ENCODE measurements at places on chromosomes 1 and 21. TPM values are rescaled to one million over a fixed set of nuclear protein-coding genes. Genes with fewer than 3 reads are reported as not detected.

DNA sequence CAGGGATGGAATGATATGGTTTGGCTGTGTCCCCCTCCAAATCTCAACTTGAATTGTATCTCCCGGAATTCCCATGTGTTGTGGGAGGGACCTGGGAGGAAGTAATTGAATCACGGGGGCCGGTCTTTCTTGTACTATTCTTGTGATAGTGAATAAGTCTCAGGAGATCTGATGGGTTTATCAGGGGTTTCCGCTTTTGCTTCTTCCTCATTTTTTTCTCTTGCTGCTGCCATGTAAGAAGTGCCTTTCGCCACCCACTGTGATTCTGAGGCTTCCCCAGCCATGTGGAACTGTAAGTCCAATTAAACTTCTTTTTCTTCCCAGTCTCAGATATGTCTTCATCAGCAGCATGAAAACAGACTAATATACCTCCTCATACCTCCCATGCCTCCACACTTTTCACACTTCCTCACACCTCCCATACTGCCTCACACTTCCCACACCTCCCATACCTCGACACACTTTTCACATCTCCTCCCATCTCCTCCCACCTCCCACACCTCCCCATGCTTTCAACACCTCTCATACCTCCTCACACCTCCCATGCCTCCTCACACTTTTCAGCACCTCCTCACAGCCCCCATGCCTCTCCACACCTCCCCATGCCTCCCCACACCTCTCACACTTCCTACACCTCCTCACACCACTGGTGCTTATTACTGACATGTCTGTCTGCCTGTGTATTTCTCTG lies 21.3 kb downstream of the GPR137B start:
- no peak for DNase-seq

DNA sequence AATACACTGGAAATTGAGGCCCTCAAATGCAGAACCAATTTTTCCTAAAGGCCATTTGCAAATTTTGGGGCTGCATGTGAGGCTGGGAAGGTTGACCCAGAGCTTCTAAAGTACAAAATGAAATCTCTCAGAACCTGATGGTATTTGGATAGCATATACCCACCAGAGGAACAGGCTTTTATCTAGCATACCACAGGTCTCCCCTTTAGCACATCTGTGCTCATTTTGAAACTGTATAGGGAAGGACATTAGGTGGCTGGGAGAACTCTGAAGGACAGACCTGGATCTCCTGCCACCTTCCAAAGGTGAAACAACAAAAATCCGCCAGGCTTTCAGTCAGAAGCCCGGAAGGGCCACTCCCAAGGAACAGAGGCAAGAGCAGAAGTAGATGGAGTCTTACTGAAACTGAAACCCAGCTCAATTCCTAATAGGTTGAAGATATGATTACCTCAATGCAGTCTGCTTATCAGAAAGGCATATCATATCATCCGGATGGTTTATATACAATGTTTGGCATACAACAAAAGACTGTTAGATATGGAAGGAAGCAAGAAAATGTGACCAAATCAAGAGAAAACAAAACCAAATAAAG lies 11.6 kb downstream of the CD55 start:
- DNase-seq: no peak

GRCh38 chr1:80645621-80646020 lies 1155.1 kb upstream of the ADGRL2 start:
- no peak for DNase-seq

DNA sequence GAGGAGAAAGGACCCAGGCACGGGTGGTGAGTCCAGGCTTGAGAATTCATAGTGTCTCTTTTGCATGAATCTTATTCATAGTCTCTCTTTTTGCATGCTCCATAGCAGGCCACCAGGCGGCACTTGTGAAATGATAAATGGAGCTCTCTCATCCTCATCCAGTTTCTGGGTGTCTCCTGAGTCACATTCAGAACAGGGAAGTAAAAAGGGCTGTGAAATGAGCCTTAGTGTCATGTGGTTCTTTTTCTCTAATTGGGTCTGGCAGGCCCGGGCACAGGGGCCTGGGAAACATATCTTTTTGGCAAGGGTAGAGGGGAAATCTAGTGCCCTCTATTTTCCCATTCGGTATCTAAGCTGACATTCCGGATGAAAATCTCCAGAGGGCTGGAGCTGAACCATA lies 19.1 kb upstream of the NCF2 start:
- DNase-seq: no peak

DNA sequence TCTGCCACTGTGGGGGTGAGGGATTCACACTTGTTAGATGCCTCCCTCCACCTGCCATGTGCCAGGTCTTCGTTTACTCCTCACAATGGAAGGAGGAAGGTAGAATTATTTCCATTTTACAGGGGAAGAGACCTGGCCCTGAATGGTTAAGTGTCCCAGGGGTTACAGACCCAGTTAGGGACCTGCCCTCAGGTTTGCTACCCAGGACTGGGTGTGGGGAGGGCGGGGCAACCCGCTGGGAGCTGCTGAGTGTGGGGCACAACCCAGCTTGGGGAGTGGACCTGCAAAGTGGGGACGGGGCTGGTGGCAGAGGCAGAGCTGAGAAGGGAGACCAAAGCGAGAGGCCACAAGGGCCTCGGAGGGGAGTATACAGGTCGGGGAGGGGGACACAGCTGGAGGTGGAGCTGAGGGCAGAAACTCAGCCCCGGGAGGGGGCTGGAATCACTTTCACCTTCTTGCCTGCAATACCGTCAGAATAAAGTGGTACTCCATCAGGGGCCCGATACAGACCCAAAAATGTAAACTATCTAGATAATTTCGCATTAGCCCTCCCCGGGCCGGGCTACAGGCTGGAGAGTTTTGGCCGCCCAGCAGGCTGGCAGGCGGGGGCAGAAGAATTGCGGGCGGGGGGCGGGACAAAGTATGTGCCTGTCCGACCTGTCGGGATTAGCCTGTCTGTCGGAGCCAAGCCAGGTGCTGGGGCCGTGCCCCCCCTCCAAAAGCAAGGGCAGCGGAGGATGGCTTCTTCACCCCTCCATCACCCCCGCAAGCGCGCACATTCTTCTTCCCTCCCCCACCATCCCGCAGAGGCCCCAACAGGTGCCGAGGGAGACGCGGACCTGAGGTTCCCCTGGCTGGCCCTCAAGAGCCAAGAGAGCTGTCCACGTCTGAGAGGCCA lies 1.4 kb downstream of the RSPO1 start:
- DNase-seq: no peak

GRCh38 chr1:199956005-199956404 lies 71.5 kb upstream of the NR5A2 start:
- DNase-seq: peak; percentile 54

GRCh38 chr1:57281324-57281723 lies 142.5 kb downstream of the DAB1 start:
- DNase-seq: no peak

DNA sequence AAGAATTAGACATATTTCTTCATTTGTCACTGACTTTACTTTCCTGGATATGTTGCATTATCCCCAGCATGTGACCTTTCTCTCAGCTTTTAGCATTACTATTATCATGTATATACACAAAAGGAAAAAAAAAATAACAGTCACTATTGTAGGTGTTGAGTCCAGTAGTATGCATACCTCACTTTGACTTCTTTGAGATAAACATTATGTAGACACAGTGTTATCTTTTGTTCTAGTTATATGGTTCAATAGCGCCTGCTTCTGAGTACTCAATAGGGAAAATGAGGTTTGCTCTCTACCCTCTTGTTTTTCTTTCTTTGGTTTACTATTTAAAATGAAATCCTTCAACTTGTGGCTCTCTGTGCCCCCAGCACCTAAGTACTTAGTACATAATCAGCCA lies 409.6 kb upstream of the PKN2 start:
- no peak for DNase-seq

DNA sequence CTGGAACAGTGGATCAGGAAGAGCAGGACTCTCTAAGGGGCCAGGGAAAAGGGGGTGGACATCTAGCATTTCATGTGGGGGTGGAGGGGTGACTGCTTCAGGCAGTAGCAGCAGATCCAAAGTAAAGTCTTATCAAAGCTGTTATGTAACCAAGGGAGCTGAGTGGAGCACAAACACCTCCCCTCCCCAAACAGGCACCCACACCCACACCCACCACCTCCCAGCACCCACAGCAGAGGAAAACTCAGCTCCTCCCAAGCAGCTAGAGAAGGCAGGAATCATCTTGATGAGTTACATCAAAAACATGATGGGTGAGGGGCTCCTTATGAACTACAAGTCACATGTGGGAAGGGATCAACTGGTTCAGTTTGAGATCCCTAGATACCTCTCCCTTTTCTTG lies 6.0 kb downstream of the DLGAP3 start:
- DNase-seq: no peak

- no peak for DNase-seq
These were observed 61.5 kb upstream of the WLS start for GRCh38 chr1:68293609-68294366.

DNA sequence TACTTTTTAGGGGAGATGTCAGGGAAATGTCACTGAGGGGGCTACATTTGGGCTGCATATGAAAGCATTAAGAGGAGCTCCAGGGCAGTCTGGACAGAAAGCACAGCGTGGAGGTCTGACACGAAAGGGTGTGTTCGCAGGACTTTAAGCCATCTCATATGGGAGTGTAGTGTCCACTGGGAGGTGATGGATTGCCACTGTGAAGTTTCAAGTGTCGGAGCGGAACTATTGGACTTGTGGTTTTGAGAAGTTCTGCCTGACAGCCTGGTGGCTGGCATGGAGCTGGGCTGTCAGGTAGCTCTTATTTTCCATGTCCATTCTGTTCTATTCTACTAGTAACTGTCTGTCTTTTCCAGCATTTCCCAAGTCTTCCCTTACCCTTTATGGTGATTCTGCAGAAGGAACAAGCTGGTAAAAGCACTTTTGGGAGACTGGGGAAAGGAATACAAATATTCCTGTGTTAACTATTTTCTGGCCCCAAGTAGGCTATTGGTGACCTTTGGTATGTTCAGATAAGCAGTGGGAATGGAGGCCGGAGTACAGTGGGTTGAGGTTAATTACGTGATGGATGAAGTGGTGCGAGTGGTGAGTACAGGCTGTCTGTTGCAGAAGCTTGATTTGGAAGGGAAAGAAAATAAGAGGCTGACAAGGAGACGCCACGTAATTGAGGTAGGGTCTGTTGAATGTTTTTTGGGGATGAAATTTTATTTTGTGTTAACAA lies 19.3 kb downstream of the B3GALT5 start:
- DNase-seq: no peak

- no peak for DNase-seq
These were observed 599.0 kb downstream of the LMO4 start for GRCh38 chr1:87927391-87928280.

GRCh38 chr1:173424143-173424542 lies 53.0 kb upstream of the PRDX6 start:
- no peak for DNase-seq

DNA sequence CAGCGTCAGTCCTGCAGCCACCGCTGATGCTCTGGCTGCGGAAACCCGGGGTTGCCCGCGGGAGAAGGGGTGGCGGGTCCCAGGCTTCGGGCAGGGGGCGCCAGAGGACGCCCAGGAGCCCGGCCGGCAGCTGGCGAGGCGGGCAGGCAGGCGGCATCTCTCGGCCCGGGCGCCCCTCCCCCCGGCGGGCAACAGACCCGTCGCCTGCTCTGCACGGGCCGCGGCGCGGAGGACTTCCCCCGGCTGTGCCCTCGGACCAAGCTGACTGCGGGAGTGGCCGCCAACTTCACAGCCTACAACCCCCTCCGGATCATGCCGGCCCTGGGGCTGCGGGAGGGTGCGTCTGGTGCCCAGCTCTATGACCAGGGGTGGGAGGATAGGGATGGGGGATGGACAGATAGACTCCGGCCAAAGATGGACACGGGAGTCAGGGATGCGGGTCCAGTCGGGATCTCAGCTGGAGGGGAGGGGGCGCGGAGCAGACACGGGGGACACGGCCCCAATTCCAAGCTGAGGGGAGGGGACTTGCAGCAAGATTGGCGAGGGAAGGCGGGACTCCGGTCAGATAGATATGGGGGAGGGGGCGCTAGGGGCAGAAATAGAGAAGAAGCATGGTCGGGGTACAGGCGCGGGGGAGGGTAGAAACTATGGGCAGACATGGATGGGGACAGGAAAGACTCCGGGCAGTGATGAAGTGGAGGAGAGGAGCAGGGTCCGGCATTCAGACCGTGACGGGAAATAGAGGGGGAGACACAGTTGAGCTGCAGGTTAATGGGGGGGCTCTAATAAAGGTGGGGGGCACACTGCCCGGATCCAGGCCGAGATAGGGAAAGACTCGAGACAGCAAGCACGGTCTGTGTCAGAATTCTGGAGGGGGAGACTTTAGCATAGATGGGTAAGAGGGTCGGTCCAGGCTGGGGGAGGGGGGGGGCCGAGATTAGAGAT lies 1.1 kb downstream of the ADGRB2 start:
- peak; percentile 73 for DNase-seq

DNA sequence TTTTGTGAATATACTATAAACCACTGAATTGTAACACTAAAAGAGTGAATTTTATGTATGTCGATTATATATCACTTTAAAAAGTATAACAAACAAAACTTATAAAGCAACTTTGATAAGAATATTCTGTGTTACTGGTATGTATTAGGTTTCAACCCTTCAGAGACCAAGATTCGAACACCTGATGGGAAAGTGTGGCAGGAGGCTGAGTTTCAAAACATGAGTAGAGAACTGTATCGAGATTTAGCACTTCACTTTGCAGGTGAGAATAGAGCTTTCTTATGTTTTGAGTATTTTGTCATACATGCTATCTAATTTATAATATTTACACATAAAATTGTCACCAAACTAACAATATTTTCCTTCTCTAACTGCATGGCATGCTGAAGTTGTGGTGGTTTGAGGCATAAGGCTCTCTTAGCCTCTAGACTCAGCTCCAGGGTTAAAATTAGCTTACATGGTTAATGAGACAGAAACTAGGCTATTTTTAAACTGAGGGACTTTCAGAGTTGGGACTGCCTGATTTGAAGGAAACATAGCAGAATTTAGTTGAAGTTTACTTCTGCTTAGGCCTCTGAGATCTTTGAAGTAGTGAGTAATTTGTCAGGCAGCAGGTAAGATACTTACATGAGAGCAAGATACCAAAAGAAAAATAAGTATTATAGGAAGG lies 48.6 kb downstream of the CEP350 start:
- DNase-seq: no peak

GRCh38 chr21:16418642-16419041 lies 688.9 kb downstream of the USP25 start:
- DNase-seq: no peak

- no peak for DNase-seq
These were observed 21.6 kb downstream of the NSUN4 start for GRCh38 chr1:46362158-46362557.

- DNase-seq: no peak
These were observed 3.8 kb upstream of the BCAS2 start for GRCh38 chr1:114585231-114585630.

GRCh38 chr1:100391675-100392074 lies 39.4 kb downstream of the CDC14A start:
- DNase-seq: no peak

The FAM151A gene
- total RNA-seq: not detected

The HP1BP3 gene
- 90.8 TPM for total RNA-seq

The C1QA gene
- 29.7 TPM for total RNA-seq

The TLR5 gene
- total RNA-seq: 8.2 TPM

The S100A8 gene
- total RNA-seq: 1.8 TPM

The KRTAP21-2 gene
- total RNA-seq: not detected

The PAFAH2 gene
- total RNA-seq: 46.4 TPM

The LCK gene
- total RNA-seq: not detected

The TEX38 gene
- not detected for total RNA-seq
